AG04450 (cell line): ENCODE measurements at places on chromosomes 12 and 14.

DNA sequence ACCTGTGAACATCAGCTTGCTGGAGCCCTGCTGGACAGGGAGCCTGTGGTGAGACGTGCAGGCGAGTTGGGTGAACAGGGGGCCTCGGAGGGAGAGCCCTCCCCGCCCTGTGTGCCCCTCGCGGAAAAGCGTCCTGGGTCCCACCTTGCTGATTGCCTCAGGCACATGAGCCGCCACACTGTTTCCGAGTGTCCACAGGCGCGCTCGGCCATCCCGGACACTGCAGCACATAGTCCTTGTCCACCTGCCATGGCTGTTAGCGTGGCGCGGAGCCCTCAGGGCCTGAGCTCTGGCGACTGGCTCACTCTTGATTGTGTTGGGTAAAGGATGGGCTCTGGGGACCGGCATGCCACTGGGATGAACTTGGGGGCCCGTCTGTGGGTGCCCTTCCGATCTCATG lies 40.0 kb downstream of the PACS2 start:
- DNase-seq, result no peak

DNA sequence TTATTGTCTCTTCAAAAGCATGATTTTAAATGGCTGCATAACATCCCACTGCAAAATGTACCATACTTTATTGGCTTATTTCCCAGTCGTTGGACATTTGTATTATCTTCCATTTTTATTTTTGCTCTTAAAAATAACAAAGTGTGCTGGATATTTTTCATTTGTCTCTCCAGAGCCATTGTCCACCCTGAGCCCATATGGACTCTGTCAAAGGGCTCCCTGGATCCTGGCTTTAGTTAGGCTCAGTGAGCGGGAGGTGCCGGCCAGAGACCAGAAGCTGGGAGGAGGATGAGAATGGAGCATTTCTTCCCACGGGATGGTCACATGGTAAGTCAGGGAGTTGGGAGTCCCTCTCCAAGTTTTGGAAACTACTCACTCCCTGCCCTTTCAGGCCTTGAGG lies 296.9 kb downstream of the NUAK1 start:
- no peak for DNase-seq

- DNase-seq, result no peak
Observed at GRCh38 chr12:119069147-119069642, 87.9 kb downstream of the SRRM4 start.

DNA sequence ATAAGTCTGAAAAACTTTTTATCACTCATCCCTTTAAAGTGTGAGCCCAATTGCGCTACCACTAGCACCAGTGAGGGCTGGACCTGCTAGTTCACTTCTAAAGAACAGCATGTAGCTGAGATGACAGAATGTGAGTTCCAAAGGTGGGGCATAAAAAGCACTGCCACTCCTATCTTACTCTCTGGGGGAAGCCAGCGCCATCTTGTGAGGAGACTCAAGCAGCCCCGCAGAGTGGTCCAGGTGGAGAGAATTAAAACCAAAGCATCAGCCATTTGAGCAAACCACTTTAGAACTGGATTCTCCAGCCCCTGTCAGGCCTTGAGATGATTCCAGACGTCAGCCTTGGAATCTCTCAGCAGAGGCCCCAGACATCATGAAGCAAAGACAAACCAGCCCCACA lies 39.9 kb downstream of the TMEM132D start:
- no peak for DNase-seq

DNA sequence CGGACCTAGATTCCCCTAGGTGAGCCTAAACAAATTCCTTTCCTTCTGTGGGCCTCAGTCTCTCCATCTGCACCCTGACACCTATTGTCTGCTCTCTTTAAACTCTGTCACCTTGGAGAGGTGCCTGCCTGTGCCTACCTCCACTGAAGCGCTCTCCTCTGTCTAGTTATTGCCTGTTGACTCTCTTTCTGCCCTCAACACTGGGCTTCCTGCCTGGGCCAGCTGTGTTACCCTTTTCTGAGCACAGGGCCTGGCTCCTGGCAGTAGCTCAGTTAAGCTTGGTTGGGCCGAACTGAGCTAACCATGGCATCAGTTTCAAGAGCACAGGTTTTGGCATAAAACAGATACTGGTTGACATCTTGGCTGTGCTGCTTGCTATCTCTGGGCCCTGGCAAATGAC lies 43.5 kb downstream of the PRMT8 start:
- DNase-seq, result no peak

DNA sequence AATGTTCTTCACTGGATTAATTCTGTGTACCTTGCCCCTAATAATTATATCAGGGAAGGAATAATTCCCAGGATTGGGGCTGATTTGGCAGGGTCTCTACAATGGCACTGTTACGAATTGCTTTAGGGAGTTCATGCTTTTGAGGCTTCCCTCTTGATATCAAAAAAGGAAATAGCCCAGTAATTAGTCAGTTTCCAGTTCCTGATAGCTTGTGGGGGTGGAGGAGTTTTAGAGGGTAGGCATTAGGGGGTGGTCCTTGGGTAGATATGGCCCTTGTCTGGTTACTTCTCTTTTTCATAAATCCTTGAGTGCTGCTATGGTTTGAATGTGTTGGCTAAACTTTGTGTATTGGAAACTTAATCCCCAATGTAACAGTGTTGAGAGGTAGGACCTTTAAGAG lies 6.1 kb upstream of the SRSF5 start:
- no peak for DNase-seq

DNA sequence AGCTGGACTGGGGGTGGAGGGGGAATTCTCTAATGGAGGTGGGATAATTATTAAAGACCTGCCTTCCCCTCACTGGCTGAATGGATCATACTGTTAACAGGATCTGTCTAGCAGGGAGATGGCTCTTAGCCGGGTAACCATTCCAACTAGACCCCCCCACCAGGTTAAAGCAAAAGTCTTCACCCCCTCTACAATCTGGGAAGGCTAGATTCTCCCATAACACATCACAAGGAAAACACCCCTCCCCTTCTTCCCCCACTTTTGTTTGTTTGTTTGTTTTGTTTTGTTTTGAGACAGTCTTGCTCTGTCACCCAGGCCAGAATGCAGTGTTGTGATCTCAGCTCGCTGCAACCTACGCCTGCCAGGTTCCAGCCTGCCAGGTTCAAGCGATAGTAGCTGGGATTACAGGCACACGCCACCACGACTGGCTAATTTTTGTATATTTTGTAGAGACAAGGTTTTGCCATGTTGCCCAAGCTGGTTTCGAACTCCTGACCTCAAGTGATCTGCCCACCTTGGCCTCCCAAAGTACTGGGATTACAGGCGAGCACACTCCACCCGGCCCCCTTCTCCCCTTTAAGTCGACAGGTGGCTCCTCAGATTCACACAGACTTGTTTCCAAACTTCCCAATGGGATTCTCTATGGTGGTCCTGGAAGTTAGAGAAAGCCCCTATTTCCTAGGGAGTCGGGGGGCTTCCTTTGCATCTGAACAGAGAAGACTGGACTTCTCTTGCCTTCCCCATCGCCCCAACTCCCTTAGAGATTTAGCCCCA lies 3.5 kb upstream of the BAZ2A start:
- DNase-seq, result no peak

- no peak for DNase-seq
Observed at GRCh38 chr14:50062438-50063085, 53.8 kb downstream of the VCPKMT start.

- no peak for DNase-seq
Observed at GRCh38 chr12:6759741-6760140, 6.4 kb upstream of the PTMS start.

DNA sequence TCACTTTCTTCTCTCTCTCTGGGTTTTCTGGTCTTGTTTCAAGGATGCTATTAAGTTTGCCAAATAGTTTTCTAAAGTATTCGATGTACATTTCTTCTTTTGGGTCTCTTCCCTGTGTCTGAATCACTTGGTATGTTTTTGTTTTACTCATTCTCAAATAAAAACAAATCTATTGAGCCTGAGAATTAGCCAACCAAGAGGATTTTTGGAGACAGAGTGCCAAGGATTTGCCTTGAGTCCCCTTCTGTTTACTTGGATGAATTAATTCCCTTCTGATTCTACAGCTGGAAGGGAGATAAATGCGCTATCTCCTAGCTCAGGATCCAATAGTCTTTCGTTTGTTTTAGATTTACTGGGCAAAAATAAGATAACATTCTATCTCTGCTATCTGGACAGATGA lies 255.5 kb downstream of the SYT10 start:
- no peak for DNase-seq

GRCh38 chr12:13472690-13473089 lies 276.2 kb downstream of the EMP1 start:
- no peak for DNase-seq

DNA sequence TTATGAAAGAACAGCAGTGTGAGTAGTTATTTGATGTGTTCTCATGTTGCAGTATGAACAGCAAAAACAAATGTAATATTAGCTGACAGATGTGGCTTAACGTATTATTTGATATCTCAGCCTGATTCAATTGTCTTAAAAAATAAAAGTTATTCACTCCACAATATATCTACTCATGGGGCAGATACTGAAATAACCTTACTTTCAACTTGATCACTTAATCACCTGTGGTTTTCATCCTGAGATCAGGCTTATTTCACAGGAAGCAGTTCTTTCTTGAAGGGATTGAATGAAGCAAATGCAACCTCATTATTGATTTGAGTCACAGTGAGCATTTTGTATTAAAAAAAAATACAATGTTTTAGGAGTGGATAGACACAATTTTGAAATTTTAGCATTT lies 90.3 kb downstream of the AKAP6 start:
- no peak for DNase-seq

DNA sequence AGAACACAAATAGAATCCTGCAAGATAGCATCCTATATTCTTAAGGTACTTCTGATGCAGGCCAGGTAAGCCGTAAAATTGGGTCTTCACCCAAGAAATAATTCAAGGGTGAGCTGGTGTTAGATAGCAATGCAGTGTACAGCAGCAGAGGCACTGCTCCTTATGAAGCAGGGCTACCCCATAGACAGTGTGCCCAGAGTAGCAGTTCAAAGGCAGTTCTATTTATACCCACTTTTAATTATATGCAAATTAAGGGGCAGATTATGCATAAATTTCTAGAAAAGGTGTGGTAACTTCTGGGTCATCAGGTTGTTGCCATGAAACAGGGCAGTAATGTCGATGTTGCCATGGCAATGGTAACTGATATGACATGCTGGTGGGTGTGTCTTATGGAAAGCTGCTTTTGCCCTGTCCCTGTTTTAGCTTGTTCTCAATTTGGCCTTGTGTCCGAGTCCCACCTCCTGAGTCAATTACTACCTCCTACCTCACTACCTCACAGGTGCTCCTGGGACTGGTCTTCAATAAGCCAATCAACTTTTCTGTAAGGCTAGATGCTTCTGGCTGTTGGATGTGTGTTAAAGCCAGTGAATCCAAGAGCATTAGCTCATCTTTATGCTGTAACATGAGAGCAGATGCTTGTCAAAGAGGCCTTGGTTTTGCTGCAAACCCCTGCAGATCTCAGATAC lies 61.0 kb downstream of the PPM1A start:
- DNase-seq, result no peak

GRCh38 chr12:55715169-55715764 lies 579 bp upstream of the BLOC1S1 start:
- no peak for DNase-seq

DNA sequence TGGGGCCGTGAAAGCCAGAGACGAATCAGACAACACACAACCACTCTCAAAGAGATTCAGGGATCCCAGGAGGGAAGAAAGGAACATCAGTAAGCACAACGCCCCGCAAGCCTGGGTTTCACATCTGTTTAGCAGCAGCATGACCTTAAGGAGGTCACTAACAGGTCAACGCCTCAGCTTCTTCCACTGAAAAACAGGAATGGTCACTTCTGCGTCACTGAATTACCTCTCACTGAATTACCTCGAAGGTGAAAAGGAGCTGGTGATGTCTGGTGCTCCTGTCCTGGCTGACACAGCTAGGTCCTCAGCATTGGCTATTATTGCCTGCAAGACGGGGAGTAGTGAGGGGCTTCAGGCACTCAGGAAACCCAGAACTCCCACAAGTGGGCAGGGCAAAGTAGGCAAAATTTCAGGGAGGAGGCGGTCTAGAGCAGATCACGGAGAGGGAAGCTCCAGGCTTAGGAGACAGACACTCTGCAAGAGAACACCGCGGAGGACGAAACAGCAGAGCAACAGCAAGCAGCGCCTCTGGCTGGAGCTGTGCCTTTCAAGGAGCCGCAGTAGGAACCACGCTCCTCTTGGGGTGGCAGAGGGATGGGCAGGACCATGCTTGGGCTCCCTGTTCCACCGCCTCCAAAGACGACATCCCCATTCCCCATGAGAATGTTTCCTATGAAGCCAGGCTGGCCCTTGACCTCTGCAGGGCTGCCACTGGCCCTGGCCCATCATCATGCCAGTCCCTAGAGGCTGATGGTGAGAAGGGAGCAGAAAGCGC lies 108.4 kb downstream of the SINHCAF start:
- DNase-seq, result no peak

DNA sequence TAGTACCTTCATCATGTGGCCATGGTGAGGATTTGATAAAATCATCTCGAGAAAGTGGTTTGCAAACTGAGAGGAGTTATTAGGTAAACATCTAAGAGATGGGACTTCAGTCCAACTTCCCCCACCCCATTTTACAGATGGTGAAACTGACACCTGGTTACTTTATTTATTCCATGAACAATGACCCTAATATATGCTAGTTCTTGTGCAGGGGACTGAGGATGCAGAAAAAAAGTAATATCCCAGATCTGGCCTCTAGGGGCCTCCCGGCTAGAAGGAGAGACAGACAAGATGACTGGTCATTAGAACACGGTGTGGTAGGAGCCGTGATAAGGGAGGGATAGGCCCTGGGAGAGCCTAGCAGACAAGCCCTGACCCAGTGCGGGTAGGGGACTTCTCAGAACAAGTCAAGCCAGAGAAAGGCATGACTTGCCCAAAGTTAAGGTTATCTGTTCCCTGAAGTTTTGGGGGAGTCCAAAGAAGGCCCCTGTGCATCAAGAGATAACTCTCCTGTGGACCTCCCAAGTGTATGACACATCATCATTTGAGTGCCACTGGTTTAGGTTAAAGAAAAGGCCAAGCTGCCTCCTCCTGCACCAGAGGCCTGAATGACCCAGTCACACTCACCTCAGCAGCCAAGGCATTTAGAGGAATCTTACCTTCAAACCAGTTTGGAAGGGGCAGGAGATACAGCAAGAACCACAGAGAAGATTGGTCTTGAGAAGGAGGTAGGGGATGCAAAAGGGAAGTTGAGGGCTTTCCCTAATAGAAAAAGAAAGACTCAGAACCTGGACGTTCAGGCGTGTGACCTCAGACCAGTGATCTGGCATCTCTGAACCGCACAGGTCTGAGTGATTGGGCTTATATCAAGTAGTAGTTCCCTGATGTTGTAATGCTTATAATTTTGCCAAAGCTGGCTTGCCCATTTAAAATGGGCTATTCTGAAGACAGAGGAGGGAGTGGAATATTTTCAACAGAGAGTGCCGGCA lies 1.6 kb downstream of the CMKLR1 start:
- no peak for DNase-seq

- DNase-seq, result no peak
Observed at GRCh38 chr14:51825926-51826325, 34.5 kb upstream of the GNG2 start.

DNA sequence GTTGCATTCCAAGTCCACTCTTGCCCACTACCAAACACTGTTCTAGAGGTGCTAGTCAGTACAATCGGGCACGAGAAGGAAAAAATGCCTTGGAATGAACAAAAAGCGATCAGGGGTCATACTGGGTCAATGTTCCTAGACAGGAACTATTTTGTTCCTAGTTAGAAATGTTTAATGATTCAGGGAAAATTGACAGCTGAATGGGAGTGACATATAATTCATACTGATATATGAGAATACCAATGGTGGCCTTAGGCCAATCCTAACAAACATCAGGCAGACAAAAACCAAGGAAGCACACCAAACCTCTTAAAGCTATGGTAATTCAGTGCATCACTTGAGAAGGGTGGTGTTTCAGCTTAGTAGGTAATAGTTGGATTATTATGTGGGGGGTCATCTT lies 51.1 kb downstream of the ANAPC7 start:
- DNase-seq, result no peak

GRCh38 chr12:58584880-58585279 lies 335.4 kb downstream of the LRIG3 start:
- DNase-seq, result no peak
